ENCODE measurements at places on chromosomes 12 and 14. TPM values are rescaled to one million over a fixed set of nuclear protein-coding genes. Genes with fewer than 3 reads are reported as not detected.

- DNase-seq = no peak
Measured at GRCh38 chr12:65827827-65828231, 3.5 kb downstream of the HMGA2 start.

- no peak for DNase-seq
Measured at GRCh38 chr12:111413442-111414086, 7.8 kb downstream of the SH2B3 start.

Gene MTRFR
- total RNA-seq = 39.4 TPM

Gene CKAP4
- total RNA-seq = 19.3 TPM

Gene SYT1
- not detected for total RNA-seq

Gene ZBTB25
- total RNA-seq = 43.8 TPM
